Islet precursor cell (in vitro differentiated cells): ENCODE measurements at places on chromosomes 16 and 17.
A peak's percentile ranks its signal among the peaks of the same experiment; 100 is the strongest.

DNA sequence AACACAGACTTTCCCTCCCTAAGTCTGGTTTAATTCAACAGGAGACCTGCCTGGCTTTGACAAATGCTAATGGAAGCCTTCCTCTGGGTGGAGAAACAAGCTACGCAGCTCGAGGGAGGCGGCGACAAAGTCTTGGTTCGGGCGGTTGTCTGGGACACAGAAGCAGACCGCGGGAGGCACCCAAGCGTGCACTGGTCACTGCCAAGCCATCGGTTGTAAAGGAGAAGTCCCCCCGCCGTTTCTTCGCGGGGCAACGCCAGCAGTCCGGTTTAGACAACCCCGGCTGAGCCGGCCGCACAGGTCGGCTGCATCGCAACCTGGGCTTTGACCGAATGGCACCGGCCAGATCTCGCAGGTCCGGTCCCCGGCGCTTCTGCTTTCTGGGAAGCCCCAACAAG is 586 bp downstream of the GLYR1 start:
- DNase-seq = peak; percentile 90

- DNase-seq = peak; percentile 76
Measured at GRCh38 chr16:11658896-11659708, 9.2 kb upstream of the SNN start.

DNA sequence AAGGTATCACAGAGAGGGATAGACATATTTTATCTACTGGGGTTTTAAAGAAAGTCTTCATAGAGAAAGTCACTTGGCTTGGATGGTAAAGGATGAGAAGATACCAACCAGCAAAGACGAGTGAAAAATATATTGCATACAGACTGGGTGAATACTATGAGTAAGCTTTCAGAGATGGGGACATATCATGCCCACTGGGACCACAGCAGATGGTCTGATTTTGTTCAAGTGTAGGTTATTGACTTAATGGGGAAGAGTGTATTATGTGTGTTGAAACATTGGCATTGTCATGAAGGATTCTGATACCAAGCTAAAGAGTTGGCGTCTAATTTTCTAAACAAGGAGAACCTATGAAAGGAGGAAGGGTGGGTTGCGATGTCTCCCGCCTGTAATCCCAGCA is 13.8 kb upstream of the MMD start:
- DNase-seq = no peak

GRCh38 chr17:16926571-16927451 is 45.1 kb downstream of the TNFRSF13B start:
- DNase-seq = peak; percentile 41

DNA sequence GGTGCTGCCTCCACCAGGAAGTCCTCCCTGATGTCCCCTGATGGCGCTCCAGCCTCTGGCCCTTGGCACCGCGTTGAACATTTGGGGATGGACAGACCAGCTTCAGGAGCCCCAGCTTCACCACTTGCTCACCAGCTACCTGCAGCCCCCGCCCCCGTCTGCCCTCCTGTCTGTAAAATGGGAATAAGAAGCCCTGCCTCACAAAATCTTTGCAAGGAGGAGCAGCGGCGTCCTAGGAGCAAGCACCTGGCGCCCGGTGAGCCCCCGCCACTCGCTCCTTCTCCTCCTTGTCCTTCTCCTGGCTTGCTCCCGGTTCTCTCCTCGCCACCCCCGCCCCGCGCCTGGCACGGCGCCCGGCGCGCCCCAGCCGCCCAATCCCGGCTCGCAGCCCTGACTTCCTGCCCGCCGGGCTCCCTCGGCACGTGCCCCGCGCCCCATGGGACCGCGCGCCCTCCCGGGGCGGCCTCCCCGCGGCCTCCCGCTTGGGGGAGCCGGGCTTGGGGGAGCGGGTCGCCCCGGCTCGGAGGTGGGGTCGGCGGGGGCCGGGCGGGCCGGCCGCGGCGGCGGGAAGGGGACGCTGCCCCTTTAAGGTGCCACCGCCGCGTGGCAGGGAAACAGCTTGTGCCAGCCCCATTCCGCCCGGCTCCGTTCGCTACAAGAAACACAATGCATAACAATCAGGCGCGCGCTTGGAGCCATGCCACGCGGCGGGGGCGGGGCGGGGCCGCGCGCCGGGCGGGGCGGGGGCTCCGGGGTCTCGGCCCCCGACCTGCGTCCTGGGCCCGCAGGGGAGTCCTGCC is 9.1 kb upstream of the PPP1R1B start:
- no peak for DNase-seq

DNA sequence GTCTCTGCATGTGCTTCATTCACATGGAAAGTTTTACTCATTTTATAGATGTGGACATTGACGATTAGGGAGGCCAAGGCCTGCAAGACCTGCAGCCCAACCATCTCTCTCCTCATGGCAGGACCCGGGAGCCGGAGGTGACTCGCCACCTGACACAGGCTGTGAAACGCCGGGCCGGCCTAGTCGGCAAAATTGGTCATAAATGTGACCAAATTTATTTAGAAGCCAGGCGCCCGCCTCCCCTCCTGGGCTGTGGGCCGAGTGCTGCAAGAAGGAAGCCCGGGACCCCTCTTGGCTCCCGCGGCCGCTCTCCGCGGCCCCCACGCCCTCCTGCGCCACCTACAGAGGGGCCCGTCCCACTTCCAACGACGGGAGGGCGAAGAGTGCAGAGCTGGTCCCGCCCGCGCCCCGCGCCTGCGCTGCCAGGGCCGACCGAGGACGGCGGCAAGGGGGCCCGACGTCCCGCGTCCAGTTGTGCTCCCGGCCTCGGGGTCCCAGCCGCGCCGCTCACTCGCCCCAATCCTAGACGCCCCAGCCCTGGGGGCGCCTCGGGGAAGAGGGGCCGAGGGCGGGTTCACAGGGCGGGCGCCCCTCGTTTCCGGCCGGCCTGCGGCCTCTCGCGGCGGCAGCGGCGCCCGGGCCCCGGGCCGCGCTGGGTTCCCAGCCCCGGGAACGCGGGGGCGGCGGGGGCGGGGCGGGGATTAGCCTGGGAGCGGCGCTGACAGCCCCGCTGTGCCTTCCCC is 47.5 kb downstream of the WNT3 start:
- DNase-seq = peak; percentile 86

DNA sequence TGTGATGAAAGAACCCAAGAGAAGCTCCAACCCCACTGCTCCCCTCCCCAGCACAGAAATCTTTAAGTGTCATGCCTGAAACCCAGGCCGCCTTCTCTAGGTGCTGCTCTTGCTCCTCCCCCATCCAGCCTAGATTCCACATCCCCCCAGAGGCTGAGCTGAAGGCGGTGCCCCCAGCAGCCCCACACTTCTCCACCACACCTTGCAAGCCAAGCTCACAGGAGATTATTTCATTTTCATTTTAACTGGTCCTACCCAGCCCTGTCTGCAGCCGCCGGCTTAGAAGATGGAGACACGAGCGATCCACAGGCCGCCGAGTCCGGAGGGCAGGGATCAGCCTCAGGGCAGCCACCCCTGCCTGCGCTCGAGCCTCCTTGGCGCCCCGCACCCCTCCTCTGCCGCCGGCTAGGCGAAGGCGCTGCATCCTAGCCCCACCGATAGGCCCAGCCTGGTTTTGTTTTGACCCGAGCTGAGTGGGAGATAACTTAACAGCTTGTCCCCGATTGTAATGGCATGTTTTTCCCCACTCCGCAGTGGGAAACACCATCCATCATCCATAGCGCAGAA is 125.3 kb downstream of the RBFOX3 start:
- DNase-seq = no peak

- DNase-seq = peak; percentile 90
Measured at GRCh38 chr16:997440-998051, 16.0 kb downstream of the SOX8 start.

DNA sequence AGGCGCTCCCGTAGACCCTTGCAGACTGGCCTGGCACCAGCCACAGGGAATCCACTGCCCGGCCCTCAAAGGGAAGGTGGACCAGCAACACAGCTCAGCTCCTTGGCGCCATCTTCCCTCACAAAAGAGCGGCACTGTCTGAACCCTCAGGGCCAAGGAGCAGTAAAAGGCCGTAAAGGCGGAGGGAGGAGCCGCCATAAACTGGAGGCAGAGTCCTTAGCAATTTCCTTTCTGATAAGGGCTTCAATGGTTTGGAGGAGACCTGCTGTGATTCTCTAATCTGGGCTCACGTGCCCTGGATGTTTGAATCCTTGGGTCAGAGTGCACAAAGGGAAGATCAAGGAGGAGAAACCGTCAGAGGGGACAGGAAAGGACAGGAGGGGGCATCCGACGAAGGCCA is 15.5 kb upstream of the AXIN2 start:
- peak; percentile 77 for DNase-seq

- no peak for DNase-seq
Measured at GRCh38 chr17:72795941-72796340, 296.5 kb downstream of the SLC39A11 start.
